Placental epithelial cell (primary cell): ENCODE measurements at places on chromosomes 4 and X. TPM values are rescaled to one million over a fixed set of nuclear protein-coding genes. Genes with fewer than 3 reads are reported as not detected.

Gene EDA
- 1.2 and 2.3 TPM in 2 replicates for total RNA-seq

Gene RPA4
- total RNA-seq: 0.65 and 2.0 TPM in 2 replicates

Gene PDE6B
- total RNA-seq: 4.3 and 5.0 TPM in 2 replicates

Gene FAM47E
- total RNA-seq: 1.4 and 3.1 TPM in 2 replicates

Gene TENM3
- 146 and 399 TPM in 2 replicates for total RNA-seq
